CD8-positive, alpha-beta memory T cell (primary cell): ENCODE measurements at places on chromosomes 6 and 20.

GRCh38 chr6:160439751-160440150, 91.6 kb downstream of the SLC22A3 start:
- DNase-seq = no peak

- peak; percentile 43 for DNase-seq
Measured at GRCh38 chr6:41707565-41708200, 27.7 kb downstream of the TFEB start.

- no peak for DNase-seq
Measured at GRCh38 chr6:107603006-107603370, 113.1 kb downstream of the SOBP start.

GRCh38 chr6:51841626-51842025, 245.8 kb downstream of the PKHD1 start:
- no peak for DNase-seq

GRCh38 chr6:33344701-33345697, 27.5 kb upstream of the ZBTB22 start:
- DNase-seq = peak; percentile 85
